Lung (tissue), 17 donors: ENCODE measurements at places on chromosomes 2 and 18.
A peak's percentile ranks its signal among the peaks of the same experiment; 100 is the strongest.

DNA sequence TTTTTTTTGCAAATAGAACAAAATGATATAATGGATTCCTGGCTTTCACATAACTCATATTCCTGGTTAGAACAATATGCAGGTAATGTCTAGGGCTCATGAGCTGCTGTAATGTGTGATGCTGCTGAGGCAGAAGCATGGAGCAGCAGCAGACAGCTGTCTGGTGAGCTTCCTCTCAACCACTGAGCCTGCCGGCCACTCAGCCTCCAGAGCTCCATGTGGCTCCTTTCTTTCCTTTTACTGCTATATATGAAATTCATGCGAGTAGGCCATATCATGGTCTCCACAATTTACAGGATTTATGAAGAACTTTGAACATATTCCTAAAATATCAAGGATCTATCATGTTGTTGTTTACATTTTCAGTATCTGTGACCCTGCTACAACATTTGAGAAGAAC lies 120.9 kb downstream of the MEP1B start:
- DNase-seq, result no peak

DNA sequence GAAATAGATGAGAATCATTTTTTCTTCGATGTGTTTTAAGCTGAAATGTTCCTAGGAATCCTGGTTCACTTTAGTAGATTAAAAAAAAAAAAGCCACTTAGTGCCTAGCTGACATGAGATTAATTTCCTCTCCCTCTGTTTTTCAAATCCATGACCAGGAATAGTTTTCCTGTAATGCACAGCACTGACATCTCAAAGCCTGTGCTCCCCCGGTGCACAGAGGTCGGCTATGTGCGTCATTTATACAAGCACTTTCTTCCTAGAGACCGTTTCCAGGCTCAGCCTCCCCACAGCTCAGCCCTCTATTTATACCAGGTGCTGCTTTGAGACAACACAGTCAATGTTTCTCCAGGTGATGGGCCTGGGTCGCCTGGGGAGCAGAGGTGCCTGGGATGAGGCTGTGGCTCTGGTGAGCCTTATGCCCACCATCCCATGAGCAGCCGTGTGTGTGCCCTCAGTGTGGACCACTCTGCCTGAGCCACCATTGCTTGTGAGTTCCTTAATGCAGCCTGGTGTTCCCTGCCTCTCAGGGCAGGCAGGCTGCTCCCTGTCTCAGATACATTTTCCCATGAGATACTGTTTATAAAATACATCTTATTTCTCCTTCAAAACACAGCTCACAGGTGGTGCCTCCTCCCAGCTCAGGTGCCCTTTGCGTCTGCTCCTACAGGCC lies 515.7 kb upstream of the HS6ST1 start:
- no peak for DNase-seq

- DNase-seq, result peak; percentile 54
Observed at GRCh38 chr18:37694516-37694915, 128.9 kb upstream of the CELF4 start.

DNA sequence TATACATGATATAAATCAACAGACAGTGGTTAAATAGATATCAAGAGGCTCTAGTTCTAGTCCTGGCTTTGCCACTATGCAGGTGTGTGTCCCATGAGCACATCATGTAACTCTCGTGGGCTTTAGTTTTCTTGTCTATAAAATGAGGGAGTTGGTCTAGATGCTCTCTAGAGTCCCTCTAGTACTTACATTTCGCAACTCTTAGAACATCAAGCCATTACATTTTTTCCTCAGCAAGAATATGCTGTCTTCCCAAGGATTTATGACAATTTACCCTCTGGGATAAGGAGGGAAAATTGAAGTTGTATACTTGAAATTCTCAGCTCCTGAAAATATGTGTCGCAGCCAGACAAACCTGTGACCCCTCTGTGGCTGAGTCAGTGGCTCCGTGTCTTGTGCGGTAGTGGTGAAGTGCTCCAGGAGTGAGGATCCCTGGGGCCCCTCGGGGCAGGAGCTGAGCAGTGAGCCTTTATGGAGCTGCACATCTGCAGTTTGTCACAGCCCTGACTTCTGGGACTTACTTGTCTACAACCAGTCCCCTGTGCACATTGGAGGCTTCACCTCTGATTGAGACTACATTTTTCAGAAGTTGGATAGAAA lies 6.8 kb downstream of the PKP4 start:
- DNase-seq, result peak; percentile 43

DNA sequence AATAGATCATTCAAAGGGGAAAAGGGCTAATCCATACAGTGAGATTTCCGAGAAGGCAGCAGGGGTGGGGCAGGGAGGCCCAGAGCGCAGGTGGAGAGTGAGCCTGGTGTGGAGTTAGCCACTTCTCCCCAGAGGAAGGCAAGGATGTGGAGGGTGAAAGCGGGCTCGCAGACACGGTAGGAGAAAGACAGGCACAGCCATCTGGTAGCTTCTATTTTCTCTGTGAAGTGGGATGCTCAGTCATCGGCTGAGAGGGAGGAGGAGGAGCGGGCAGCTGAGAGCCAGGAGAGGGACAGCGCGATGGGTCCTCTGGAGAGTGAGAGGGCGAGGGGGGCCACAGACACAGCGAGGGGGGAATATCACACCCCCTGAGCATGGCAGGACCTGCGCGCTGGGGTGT lies 153.3 kb upstream of the NDUFV2 start:
- DNase-seq, result no peak

- no peak for DNase-seq
Observed at GRCh38 chr2:29073933-29074332, 390 bp downstream of the PCARE start.

GRCh38 chr18:48514786-48515185 lies 24.0 kb upstream of the CTIF start:
- DNase-seq, result no peak

DNA sequence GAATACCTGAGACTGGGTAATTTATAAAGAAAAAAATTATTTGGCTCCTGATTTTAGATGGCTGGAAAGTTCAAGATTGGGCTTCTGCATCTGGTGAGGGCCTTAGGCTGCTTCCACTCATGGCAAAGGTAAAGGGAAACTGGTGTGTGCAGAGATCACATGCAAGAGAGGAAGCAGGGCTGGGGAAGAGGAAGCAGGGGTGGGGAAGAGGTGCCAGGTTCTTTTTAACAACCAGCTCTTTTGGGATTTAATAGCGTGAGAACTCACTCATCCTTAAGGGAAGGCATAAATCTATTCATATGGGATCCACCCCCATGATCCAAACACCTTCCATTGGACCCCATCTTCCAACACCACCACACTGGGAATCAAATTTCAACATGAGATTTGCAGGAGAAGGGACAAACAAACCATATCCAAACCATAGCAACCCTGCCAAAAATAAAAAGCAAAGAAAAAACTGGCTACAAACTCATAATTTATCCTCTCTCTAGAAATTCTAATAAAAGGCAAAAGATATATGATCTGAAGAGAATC lies 30.4 kb downstream of the PRKRA start:
- DNase-seq, result peak; percentile 21

DNA sequence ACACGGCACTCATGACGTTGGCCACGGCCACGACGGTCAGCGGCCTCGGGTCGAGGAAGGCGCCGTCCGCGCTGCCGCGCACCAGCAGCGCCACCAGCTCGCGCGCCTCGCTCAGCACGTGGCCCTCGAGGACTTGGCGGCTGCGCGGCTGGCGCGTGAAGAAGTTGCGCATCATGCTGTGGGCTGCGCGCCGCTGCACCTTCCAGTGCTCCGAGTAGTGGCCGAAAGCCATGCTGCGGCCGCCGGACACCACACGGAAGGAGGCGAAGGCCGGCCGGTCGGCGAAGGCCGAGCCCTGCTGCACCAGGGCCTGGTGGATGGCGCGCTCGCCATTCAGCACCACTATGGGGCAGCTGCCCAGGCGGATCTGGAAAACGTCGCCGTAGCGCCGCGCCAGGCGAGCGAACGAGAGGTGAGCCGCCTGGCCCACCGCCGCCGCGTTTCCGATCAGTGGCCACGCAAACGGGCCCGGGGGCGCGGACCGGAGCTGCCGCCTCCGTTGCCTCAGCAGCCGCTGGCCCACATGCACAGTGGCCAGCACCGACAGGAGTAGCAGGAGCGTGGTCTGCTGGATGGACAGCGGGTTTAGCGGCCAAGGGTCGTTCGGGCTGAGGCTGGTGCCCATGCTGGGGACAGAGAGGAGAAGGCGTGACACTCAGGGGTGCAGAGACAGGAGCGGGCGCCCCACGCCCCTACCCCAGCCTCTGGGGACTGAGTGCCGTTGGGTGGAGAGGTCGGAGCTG lies 1.0 kb downstream of the CYP1B1 start:
- DNase-seq, result peak; percentile 38

- DNase-seq, result no peak
Observed at GRCh38 chr18:31072175-31072574, 29.6 kb upstream of the DSC3 start.

DNA sequence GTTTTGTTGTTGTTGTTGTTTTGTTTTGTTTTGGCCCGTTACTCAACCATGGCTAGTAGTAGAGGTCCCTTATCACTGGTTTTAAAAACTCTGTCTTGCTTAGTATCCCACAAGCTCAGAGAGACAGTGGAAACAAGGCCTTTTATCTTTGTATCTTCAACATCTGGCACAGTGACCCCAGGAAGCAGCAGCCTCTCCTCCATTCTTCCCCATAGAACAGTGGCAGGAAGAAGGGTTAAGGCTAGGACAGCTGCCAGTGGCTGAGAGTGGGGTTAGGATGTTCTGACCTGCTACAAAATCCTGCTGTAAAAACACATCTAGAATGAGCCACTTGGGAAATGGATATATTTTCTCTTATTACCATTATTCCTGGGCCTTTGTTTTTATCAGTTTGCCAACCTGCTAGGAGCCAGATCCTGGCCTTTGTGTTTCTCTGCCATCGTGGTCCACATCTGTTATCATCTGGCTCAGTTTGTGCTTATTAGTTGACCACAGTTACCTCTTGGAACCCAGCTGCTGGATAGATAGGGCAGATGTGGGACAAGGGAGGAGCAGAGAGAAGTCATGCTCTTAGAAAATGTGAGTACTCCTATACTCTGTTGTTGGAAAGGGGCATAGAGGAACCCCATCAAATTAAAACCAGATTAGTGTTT lies 246.8 kb downstream of the AGPS start:
- DNase-seq, result no peak

DNA sequence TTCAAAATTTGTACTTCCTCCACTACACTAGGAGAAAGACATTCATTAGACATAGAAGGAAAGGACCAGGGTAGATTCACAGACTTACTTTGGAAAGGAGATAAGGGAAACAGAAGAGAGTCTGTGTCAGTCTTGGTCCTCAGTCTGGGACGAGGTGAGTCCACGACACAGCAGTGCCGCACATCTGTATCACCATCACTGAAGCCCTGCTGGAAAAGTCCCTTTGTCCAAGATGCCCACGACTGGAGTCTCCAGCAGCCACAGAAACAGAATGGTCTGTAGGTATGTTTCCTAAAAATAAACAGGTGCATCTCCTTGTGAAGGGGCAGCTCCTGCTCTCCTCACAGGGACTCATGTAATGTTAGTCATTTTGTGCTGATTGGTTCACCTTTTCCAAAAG lies 27.4 kb downstream of the COX7A2L start:
- DNase-seq, result no peak

GRCh38 chr18:12287684-12288402 lies 20.2 kb upstream of the TUBB6 start:
- DNase-seq, result peak; percentile 53

DNA sequence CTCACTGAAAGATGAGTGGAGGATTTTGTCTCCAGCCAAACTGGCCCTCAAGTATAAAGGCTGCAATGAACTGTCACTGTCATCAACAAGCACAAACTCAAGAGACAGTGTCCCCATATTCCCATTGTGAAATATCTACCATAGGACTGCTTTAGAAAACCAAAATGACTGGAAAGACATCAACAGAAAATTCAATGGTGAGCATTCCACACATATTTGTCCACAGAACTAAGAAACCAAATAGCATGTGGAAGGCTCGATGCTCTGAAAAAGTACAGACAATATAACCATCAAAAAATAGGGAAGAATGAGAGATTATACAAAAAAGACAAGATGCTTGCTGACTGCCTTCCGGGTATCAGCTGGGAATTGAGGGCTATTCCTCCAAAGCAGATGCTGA lies 37.6 kb downstream of the TGFBRAP1 start:
- DNase-seq, result no peak

DNA sequence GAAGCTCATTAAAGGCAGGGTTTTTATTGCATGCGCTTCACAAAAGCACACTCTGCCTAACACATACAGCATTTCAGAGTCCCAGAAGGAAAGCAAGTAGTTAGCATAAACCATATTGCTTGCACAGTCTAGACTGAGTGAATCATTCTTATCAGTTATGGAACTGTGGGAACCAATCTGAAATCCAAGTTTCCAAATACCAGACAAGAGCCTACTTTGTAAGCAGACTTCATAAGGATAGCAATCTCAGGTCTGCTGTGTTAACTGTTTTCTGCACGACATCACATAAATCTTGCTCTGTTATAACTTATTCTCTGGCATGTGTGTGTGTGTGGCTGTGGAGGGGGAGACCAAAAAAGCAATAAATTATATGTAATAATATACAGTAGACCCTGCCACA lies 608.1 kb upstream of the REG3G start:
- DNase-seq, result peak; percentile 6

GRCh38 chr2:28602751-28603639 lies 107.1 kb downstream of the PLB1 start:
- DNase-seq, result no peak

DNA sequence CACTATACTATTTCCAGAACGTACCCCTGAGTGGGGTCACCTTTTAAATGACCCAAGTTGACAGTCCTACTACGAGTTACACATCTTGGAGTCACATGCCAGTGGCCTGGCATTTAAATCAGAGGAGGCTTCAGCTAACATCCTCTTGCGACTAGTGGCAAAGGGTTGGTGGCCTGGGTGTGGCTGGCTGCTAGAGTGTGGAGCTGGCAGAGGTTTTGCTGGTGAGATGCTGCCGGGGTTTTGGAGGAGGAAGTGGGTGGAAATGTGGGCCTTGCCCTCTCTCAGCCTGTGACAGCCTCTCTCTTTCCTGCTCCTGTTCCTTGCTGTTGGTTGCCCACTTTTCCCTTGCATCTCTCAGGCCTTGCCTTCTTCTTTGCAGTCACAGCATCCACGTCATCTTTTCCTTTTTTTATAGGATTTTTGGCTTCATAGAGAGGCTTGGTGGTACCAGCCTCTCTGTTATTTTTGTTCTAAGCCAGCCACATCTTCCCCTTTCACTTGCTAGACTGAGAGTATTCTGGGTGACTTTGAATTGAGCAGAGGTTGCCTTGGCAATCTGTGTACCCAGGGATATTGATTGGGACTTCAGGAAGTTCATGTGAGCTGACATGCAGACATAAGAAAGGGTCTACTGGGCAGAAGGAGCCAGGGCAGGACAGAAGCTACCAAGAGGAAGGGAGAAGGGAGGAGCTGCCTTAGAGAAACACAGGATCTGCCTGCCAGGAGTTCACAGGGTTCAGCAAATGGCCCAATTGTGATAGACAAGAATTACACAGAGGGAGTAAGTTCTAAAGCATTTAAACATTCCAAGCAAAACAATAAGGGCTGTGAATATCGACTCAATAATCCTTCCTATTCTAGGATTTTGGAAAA lies 55.4 kb downstream of the CDC42EP3 start:
- no peak for DNase-seq
